H1 (cell line): ENCODE measurements at places on chromosomes 1 and 21.

DNA sequence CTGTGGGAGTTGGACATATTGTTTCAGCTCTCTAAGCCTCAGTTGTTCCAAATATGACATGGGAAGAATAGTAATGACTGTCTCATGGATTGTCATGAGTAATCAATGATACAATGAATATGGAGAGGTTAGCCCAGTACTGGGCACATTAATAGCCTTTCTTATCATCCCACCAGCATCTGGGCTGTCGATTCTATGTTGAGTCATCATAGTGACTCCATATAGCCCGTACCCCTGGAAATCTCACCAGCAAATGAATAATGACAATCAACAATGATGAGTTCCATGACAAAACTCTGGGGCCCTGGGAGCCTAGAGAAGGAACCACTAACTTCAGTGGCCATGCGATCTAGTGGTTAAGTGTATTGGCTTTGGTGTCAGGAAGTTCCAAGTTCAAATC lies 39.7 kb upstream of the GJB5 start:
- DNase-seq = no peak

DNA sequence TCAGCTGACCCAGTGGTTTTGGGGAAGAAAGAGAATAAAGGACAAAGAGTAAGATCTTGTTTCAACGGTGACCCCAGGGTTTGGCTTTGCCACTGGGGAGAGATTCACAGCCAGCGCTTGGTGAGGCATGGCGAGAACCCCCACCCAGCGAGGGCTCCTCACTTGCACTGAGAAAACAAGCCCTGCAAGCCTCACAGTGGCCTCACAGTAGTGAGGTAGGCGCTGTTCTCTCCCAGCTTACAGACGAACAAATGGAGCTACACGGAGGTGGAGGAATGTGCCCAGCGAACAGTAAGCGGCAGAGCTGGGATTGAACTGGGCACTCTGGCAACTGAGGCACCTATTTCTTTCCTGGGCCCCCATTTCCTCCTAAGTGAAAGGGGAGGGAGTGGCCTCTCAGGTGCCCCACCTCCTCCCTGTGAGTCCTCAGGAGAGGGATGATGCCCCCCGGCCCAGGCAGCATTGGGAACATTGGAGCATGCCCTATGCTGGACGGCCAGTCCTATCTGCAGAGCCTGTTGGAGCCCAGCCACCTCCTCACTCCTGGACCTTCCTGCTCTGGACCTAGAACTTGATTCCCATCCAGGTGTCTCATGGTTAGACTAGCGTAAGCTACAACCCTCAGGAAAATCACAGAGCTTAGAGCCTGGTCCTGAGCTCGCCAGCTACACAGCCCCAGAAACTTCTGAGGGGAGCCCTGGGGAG lies 73.4 kb upstream of the EDN2 start:
- DNase-seq = no peak

DNA sequence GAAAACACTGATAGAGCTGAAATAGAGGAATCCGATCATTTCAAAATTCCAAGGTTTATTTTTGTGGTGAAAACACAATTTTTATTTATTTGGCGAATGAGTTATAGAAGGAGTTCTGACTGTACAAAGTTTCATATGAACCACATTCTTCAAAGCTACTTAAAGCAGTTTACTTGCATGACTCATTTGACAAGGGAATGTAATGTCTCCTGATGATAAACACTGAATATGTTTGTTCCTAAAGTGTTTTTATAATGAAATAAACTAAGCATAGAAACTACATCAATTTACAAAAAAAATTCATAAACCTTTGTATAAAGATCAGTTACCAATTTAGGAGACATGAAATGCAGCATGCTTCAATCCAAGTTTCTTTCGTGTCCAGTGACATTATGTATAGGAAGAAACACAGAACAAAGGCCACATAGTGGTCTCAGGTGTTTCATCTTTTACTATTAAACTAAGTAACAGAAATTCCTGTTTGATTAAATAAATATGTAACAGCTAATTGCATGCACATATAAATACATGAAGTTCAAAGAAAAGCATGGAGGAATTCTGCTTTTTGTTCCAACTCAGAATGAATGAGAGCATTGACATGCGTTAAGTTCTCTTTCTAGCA lies 2.5 kb downstream of the PRKACB start:
- no peak for DNase-seq

DNA sequence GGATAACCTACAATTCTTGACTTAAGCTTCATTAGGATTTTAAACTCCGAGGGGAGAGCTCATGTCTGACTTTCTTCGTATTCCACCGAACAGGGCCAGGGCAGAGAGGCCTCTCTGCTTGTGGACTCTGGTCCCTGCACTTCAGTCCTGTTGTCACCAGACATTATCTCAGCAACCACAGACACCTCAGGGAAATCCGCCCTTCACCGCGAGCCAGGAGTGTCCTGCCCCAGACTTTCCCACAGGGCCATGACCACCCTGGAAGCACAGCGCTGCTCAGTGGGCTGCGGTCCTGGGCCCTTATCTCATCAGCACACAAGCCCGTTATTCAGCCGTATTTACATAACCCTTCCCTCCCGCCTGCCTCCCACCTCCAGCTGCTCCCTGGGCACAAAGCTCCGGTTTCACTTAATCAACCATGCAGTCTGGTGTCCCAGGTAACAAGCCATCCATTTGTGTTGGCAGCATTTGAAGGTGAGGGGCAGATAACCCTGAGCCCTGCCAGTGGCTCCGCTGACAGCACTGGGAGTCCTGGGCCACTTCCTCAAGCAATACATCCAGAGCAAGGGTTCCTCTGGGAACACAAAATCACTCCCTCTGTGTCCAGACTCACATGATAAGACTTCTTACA lies 122.8 kb upstream of the RAB4A start:
- no peak for DNase-seq

DNA sequence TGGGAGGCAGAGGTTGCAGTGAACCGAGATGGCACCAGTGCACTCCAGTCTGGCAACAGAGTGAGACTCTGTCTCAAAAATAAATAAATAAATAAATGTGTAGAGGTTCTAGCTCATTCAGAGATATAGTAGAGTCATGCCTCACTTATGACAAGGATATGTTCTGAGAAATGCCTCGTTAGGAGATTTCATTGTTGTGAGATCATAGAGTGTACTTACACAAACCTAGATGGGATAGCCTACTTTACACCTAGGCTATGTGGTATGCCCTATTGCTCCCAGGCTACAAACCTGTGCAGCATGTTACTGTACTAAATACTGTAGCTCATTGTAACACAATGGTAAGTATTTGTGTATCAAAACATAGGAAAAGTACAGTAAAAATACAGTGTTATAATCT lies 155.3 kb upstream of the JUN start:
- DNase-seq = no peak

GRCh38 chr1:44263568-44264450 lies 50.5 kb downstream of the DMAP1 start:
- DNase-seq = no peak

DNA sequence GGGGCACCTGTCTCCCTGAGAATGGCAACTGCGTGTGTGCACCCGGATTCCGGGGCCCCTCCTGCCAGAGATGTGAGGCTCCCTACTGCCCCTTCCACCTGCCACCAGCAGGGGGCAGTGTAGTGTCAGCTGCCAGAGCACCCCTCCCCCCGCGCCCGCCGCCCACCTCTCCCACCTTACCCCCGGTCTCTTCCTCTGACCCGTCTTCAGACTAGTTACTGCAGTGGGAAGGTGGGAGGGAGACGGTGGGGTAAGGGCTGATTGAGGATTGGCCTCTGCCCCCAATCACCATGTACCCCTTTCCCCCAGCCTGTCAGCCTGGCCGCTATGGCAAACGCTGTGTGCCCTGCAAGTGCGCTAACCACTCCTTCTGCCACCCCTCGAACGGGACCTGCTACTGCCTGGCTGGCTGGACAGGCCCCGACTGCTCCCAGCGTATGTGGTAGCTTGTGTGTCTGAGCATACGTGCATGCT lies 10.1 kb upstream of the LRRC71 start:
- no peak for DNase-seq

- no peak for DNase-seq
Measured at GRCh38 chr1:77051425-77051824, 167.8 kb downstream of the PIGK start.

GRCh38 chr1:59094001-59094400 lies 202.9 kb upstream of the FGGY start:
- no peak for DNase-seq

DNA sequence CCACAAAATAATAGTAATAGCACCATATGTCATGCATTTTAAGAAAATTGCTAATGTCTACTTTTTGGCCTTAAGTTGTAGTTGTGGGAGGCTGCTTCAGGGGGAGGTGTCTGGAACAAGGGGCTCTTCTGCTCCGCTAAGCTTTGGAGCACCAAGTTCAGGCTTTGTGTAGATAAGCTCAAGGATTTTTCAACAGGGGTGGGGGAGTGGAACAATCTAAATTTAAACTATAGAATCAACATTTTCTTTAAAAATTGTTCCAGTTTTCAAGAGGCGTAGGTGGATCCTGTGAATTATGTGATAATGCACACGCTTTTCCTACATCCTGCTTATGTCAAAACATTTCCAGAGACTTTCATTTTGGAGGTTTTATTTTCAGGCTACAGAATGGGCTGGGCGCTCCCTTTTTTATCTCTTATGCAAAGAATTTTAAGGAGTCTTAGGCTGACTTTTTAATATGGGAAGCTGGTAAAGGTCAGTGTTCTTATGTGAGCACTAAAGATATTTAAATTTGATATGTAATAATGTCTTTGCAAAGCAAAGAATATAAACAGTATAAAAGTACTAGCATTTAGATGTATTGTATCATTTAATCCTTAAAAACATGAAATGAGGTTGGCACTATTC lies 9.9 kb downstream of the ATP1A1 start:
- no peak for DNase-seq

DNA sequence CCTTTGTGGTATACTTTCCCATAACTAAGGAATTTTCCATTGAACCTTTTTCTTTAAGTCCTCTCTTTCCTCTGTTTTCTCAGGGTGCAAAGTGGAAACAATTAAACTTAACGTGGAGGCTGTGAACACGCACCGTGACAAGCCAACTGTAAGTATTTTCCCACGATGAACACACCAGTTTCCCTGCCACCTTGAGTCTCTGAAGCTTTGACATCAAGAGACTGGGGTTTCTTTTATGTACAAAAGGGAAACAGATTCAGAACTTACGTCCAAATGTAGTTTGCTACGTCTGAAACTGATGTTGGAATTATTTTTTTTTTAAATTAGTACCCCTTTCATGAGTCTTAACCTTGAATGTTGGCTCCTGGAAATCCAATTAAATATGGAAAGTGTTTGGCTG lies 17.2 kb upstream of the C4BPB start:
- no peak for DNase-seq
